ENCODE measurements at places on chromosomes 5 and 9. TPM values are rescaled to one million over a fixed set of nuclear protein-coding genes. Genes with fewer than 3 reads are reported as not detected.

GRCh38 chr9:962023-962422, 14.4 kb upstream of the DMRT3 start:
- no peaks in the 10 kb centered on the region for H3K27me3 ChIP-seq
- no peak overlapping the region for H3K4me3 ChIP-seq
- no peak overlapping the region for H3K27ac ChIP-seq
- no peak for DNase-seq

DNA sequence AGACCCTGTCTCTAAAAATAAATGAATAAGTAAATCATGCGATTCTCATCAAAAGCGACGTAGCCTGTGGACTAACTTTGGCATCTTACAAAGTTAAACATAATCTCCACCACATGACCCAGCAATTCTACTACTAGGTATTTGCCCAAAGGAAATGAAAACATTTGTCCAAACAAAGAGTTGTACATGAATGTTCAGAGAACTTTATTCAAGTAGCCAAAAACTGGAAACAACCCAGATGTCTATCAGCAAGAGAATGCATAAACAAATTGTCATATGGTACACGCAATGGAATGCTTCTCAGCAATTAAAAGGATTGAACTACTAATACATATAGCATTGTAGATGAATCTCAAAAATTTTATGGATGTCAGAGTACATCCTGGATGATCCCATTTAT, 82.6 kb downstream of the ADRB2 start:
- no peaks in the 10 kb centered on the region for H3K36me3 ChIP-seq
- H3K27ac ChIP-seq = no peak overlapping the region
- no peaks in the 10 kb centered on the region for H3K27me3 ChIP-seq
- no peaks in the 10 kb centered on the region for H3K4me1 ChIP-seq
- DNase-seq = no peak

DNA sequence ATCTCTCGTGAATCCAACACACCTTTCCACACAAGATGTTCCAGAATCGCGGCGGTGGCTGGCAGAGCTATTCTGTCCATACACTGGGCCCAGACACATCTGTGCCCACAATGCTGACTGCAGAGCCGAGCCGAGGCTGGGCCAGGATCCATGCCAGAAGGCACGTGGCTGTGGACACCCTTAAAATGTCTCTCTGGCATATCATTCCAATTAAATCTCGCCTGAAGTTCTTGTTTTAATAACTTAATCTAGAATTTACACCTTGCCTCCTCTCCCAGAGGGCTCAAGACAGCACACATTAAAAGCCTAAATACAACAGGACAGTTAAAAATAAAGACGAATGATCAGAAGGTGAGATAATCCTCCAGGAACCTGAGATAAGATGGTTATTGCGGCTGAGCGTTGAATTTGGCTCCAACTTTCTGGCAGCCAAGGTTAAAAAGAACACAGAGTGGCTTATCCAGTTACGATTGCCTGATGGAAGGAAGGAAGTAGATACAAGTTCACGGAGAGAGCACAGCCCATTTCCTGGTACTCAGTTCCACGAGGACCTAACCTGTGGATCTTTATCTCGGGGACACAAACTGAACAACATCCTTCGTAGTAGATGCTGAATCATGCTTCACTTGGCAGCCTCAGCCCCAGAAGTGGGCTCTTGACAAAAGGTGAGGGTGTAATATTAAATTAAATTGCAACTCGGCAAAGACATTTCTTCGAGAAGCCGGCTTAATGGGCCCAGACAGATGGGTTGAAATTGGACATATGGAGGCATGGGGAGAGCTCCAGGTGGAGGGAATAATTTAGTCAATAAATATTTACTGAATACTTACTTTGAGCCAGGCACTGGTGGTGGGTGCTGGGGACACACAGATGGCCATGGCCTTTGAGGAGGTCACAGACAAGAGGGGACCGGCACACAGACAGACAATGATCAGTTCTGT, 86.0 kb upstream of the TBC1D2 start:
- no peaks in the 10 kb centered on the region for H3K36me3 ChIP-seq
- H3K27ac ChIP-seq = no peak overlapping the region
- DNase-seq = no peak
- H3K27me3 ChIP-seq = no peaks in the 10 kb centered on the region
- no peaks in the 10 kb centered on the region for H3K4me1 ChIP-seq

- H3K4me1 ChIP-seq = peaks cover 27% of the 10 kb centered on the region
- H3K27me3 ChIP-seq = no peaks in the 10 kb centered on the region
Observed at GRCh38 chr9:128685636-128686489, 3.2 kb upstream of the SET start.

- peaks cover 19% of the 10 kb centered on the region for H3K4me1 ChIP-seq
- DNase-seq = no peak
- H3K4me3 ChIP-seq = peak overlapping the region; percentile 92
- H3K36me3 ChIP-seq = no peaks in the 10 kb centered on the region
Observed at GRCh38 chr9:96417661-96418082, 498 bp downstream of the ZNF367 start.

GRCh38 chr5:55771175-55771655, 33.4 kb downstream of the DDX4 start:
- no peaks in the 10 kb centered on the region for H3K36me3 ChIP-seq
- no peak for DNase-seq
- H3K4me3 ChIP-seq = no peak overlapping the region

- no peak overlapping the region for H3K4me3 ChIP-seq
- no peaks in the 10 kb centered on the region for H3K36me3 ChIP-seq
- H3K27me3 ChIP-seq = no peaks in the 10 kb centered on the region
- DNase-seq = no peak
- H3K4me1 ChIP-seq = peaks cover 4% of the 10 kb centered on the region
- no peak overlapping the region for H3K27ac ChIP-seq
Observed at GRCh38 chr9:126329476-126330275, 3.0 kb downstream of the MVB12B start.

- DNase-seq = no peak
- H3K27me3 ChIP-seq = no peaks in the 10 kb centered on the region
- H3K36me3 ChIP-seq = no peaks in the 10 kb centered on the region
- no peak overlapping the region for H3K27ac ChIP-seq
- no peaks in the 10 kb centered on the region for H3K4me1 ChIP-seq
Observed at GRCh38 chr9:12717907-12718306, 24.7 kb downstream of the TYRP1 start.

DNA sequence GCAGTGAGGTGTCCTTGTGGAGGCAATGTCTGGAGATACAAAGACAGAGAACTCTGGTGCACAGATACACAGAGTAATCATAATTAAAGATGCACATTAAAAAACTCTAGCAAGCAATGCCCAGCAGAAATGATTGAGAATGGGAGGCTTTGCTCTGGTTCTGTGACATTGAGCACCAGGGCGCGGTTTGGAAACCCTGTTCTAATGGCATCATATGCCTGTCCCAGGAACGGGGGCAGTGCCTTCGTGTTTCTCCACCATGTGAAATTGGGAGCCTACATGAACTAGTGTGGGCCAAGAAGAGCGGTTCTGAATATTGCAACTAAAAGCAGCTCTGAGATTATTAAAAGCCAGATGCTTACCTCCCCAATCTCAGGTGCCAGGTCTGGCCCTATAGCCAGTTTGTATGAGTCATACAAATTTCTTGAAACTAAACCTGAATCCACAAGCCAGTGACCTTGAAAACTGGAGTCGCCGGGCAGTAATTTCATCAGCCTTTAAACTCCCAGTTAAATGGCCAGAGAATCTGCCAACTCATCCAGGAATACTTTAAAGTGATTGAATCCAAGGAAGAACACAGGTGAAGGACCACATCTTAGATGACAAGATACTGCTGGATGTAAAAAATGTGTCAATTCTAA, 22.2 kb upstream of the CTSL start:
- no peaks in the 10 kb centered on the region for H3K4me1 ChIP-seq
- H3K27ac ChIP-seq = no peak overlapping the region
- H3K27me3 ChIP-seq = no peaks in the 10 kb centered on the region
- no peak for DNase-seq
- no peaks in the 10 kb centered on the region for H3K36me3 ChIP-seq

- no peak overlapping the region for H3K27ac ChIP-seq
- no peaks in the 10 kb centered on the region for H3K4me1 ChIP-seq
- H3K36me3 ChIP-seq = no peaks in the 10 kb centered on the region
- no peak for DNase-seq
Observed at GRCh38 chr5:72179028-72179815, 71.9 kb downstream of the MAP1B start.

HCN1 gene
- not detected for total RNA-seq

ADAMTS2 gene
- not detected for total RNA-seq

UGT3A1 gene
- total RNA-seq = not detected

BHMT2 gene
- total RNA-seq = not detected

PCDHGA5 gene
- 0.41 TPM for total RNA-seq

DNA sequence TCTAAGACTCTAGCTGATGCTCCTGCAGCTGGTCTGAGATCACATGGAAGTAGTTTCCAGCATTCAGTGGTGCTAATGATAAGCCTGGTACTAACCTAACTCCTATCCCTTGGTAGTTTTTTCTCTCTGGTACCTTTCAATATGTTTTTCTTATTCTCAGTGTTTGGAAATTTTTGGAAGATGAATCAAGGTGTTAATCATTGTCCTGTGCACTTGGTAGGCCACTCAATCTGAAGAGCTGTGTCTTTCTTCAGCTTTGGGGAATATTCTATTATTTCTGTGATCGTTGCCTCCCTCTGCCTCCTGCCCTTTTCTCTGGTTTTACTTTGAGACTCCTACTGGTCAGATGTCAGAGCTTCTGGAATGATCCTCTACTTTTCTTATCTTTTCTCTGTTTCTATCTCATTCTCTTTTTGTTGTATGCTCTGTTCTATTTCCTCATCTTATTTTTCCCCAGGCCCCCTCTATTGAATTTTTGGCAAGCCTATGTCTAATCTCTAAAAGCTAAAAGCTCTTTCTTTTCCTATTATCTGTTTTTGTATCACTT, 136.8 kb downstream of the APBA1 start:
- no peak overlapping the region for H3K27ac ChIP-seq
- no peak overlapping the region for H3K4me3 ChIP-seq
- no peaks in the 10 kb centered on the region for H3K4me1 ChIP-seq
- DNase-seq = no peak
- no peaks in the 10 kb centered on the region for H3K36me3 ChIP-seq
- H3K27me3 ChIP-seq = no peaks in the 10 kb centered on the region

- H3K36me3 ChIP-seq = no peaks in the 10 kb centered on the region
- H3K4me1 ChIP-seq = peaks cover 7% of the 10 kb centered on the region
- H3K27me3 ChIP-seq = peaks cover 13% of the 10 kb centered on the region
- DNase-seq = peak; percentile 25
- peak overlapping the region; percentile 51 for H3K4me3 ChIP-seq
Observed at GRCh38 chr9:95003689-95004410, 277.4 kb downstream of the AOPEP start.

GRCh38 chr5:149808264-149808982, 78.3 kb downstream of the PPARGC1B start:
- H3K27me3 ChIP-seq = no peaks in the 10 kb centered on the region
- no peaks in the 10 kb centered on the region for H3K36me3 ChIP-seq
- no peak for DNase-seq
- no peaks in the 10 kb centered on the region for H3K4me1 ChIP-seq
- H3K4me3 ChIP-seq = no peak overlapping the region

- no peak overlapping the region for H3K4me3 ChIP-seq
- no peaks in the 10 kb centered on the region for H3K36me3 ChIP-seq
- H3K27ac ChIP-seq = no peak overlapping the region
- no peak for DNase-seq
Observed at GRCh38 chr5:17121776-17122175, 95.7 kb upstream of the BASP1 start.

FBP1 gene
- 10.8 TPM for total RNA-seq

DNA sequence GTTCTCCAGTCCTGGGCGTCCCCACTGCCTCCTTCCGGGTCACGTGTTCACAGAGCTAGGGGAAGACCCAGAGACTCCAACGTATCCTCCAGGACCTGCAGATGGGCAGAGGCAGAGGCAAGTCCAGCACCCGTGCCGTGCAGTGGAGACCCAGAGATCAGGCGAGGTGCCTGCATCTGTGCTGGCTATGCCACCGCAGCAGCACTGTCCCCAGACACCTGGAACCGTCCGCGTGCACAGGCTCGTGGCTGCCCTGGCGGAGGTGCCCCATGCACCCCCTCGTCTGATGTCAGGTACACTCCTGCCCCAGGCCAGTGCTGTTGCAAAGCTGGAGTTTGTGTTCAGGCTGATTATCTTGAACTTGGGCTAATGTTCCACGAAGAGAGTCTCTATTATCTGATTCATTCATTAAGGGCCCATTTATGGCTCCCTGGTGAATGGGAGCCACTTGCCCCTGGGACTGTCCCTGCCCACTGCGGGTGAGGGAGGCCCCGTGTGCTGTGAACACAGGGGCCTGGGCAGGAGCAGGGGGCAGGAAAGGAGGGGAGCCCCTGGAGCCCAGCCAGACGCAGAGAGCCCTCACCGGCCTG, 13.7 kb downstream of the IRX4 start:
- H3K27ac ChIP-seq = no peak overlapping the region
- H3K4me3 ChIP-seq = no peak overlapping the region
- DNase-seq = no peak
- H3K36me3 ChIP-seq = no peaks in the 10 kb centered on the region

NFIB gene
- total RNA-seq = not detected

All from naive thymus-derived CD4-positive, alpha-beta T cell (primary cell).